ENCODE measurements at places on chromosomes 7 and 10.

- DNase-seq: no peak
These were observed 26.6 kb upstream of the PLA2G12B start for GRCh38 chr10:72981028-72981881.

GRCh38 chr7:114026486-114027089, 107.8 kb upstream of the PPP1R3A start:
- DNase-seq: peak; percentile 76

- no peak for DNase-seq
These were observed 54.5 kb upstream of the AASS start for GRCh38 chr7:122198581-122198980.

DNA sequence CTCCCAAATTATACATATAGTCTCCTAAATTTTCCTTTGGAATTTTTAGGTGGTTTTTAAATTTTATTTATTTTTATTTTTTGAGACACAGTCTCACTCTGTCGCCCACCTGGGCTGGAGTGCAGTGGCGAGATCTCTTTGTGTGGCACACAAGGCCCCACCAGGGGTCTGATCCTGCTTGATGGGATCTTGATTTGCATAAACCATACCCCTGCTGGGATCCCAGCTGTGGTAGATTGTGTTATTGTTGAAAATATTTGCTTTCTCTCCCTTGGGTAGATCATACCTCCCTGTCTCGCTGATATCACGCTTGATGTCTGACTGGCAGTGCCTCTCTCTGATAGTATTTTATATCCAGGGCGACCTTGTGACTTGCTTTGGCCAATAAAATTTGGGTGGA, 5.6 kb upstream of the MUC3A start:
- DNase-seq: no peak

DNA sequence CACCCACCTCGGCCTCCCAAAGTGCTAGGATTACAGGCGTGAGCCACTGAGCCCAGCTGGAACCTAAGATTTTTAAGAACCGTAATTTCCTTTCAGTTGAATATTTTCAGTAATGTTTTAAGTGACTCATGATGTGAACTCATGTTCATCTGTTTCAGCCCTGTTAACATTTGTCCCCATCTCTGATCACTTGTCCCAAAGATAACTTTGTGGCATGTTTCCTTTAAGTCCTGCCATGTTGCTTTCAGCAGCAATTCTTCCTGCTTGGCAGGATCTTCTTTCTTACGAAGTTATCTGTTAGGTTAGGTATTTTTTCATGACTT, 19.3 kb downstream of the ZRANB1 start:
- peak; percentile 14 for DNase-seq

GRCh38 chr10:102918817-102919245, 737 bp downstream of the CNNM2 start:
- no peak for DNase-seq

- no peak for DNase-seq
These were observed 80.9 kb downstream of the FRMPD2 start for GRCh38 chr10:48193556-48193955.

DNA sequence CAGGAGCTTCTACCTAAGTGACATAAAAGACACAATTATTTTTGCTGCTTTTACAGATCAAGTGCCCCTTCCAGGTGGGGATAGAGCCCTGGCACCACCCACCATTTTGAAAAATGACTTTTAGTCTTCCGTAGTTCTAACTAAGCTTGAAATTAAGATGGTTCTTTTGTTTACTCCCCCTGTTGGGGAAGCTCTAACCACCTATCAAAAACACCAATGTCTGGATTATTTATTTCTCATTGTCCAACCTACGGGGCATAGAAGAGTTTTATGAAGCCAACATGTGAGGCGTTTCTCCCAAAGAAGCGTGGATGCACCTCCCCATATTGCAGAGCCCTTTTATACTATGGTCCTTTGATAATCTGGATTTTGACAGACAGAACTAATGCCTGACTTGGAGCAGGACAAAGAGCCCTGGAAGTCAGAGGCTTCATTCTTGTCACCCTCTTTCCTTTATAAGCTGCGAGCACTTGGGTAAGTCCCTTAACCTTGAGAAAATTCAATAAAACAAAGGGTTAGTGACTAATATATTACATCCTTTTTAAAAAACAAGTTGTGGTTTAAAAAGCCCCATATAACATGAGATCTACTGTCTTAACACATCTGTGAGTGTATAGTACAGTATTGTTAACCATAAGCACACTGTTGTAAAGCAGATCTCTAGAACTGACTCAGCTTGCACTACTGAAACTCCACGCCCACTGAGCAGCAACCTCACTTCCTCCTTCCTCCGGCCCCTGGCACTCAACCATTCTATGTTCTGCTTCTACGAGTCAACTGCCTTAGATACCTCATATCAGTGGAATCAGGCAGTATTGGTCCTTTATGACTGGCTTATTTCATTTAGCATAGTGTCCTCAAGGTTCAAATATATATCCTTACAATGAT, 67.5 kb downstream of the ATXN7L1 start:
- peak; percentile 71 for DNase-seq

- no peak for DNase-seq
These were observed 58.7 kb downstream of the CYP51A1 start for GRCh38 chr7:92075455-92076158.
